ENCODE measurements at places on chromosomes 7 and 10.
A peak's percentile ranks its signal among the peaks of the same experiment; 100 is the strongest.

- peak; percentile 47 for DNase-seq
These were observed 644 bp downstream of the PPP1R35 start for GRCh38 chr7:100435401-100436304.

- no peak for DNase-seq
These were observed 18.7 kb downstream of the SSMEM1 start for GRCh38 chr7:130226333-130226732.

GRCh38 chr10:33760056-33760943, 425.8 kb upstream of the NRP1 start:
- DNase-seq = no peak

- DNase-seq = no peak
These were observed 39.9 kb downstream of the TAX1BP1 start for GRCh38 chr7:27779873-27780272.

DNA sequence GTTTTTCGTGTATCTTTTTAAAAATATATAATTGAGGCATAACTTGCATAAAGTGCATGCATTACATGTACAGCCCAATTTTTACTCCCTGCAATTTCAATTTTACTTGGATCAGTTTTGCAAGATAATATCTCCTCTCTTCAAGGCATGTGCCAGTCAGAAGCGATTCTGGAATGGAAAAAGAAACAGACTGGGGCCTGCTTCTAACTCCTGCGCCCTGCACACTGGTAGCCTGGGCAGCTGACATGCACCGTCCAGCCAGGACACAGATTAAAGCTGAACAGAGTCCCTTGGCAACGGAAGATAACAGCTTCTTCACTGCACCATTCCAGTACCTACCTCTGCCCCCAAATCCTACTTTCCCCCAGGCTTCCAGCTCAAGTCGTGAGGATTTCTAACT, 182.1 kb downstream of the FAM107B start:
- no peak for DNase-seq

All from stimulated activated naive CD4-positive, alpha-beta T cell treated with Interleukin-2 at 50 U/mL for 16 hours (primary cell).